Transverse colon (tissue), 4 donors: ENCODE measurements at places on chromosomes 2 and 18. TPM values are rescaled to one million over a fixed set of nuclear protein-coding genes. Genes with fewer than 3 reads are reported as not detected.

GRCh38 chr18:28039691-28040090, 137.2 kb downstream of the CDH2 start:
- no peak for DNase-seq

CCDC178 gene
- total RNA-seq, result 131 TPM

DNA sequence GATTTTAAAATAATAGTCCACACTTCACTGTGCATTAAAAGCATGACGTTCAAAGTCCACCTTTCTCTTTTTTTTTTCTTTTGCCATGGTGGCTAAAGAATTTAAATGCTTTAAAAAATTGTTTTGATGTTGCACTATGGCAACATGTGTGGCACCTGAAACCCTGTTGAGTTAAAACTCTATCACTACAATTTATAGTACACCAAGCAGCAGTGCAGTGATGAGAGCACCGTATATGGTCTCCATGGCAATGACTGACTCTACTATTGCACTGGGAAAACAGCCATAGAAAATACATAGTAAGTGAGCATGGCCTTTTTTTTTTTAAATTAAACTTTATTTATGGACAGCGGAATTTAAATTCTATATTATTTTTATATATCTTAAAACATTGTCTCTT, 298.8 kb downstream of the FIGN start:
- no peak for DNase-seq

- no peak for DNase-seq
These were observed 85.9 kb upstream of the CCBE1 start for GRCh38 chr18:59783138-59783537.

DNA sequence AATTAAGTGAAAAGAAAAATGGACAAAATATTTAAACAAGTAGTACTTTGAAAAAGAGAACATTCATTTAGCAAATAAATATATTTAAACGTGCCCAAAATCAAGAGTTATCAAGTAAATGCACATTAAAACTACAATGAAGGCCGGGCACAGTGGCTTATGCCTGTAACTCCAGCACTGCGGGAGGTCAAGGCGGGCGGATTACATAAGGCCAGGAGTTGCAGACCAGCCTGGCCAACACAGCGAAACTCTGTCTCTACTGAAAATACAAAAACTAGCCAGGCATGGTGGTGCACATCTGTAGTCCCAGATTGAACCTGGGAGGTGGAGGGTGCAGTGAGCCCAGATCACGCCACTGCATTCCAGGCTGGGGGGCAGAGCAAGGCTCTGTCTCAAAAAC, 9.8 kb downstream of the STAM2 start:
- no peak for DNase-seq

DNA sequence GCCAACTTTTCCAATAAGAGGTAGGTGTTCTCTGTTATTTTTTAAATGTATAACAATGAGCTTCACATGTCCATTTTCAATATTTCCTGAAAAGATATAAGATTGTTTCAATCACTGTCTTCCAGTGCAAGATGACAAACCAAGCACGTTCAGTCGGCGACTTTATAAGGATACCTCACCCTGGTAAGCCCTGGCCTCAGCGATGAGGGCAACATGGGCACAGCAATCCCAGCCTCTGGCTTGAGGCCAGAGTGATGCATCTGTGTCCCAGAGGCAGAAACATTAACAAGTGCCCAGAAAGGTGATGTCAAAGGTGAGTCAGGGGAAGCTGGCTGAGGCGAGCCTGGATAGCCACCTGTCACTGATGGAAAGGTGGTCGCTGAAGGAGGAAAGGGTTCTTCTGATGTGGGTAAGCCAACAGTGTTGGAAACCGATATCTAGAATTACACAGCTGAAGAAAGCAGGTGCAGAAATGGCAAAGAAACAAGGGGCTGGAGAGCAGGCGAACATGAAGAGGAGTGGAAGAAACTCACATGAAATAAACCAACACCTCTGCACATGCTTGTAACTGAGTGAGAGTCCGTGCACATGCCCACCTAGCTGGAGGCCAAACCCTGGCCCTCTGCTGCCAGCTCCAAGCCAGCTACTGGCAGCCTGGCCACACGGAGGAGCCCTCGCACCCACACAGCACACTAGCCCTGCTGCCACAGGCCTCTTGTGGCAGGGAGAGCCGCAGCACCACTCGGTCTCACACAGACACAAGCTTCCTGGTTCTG, 65.5 kb downstream of the FBXO15 start:
- DNase-seq, result peak; percentile 66

DNA sequence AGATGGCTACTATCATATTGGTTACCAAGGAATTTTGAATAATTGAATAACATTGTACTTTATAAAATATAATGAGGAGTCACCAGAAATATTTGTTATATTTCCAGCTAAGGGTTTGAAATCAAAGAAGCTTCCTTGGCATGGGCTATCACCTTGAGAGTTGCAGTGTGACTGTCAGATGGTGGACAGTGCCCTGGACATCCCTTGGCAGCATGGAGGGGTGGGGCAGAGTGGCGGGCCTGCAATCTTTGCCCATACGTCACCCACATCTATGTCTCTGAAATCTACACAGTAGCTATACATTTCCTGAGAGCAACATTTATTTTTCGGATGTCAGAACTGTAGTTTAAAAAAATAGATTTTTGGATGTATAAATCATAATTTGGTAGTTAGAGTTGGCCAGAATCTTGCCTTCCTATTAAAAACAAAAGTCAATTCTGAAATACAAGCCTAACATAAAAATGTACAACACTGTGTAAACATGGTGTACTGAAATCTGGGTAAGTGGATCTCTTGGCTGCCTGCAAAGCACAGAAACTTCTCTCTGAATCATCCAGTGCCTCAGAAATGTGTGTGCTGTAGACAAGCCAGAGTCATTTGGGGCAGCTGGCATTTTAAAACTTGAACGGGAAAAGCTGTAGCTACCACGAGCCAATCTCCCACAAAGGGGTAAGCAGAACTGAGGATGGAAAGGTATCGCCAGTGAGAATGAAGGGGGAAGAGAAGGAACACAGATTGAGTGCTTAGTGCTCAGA, 124.2 kb upstream of the ARHGAP28 start:
- DNase-seq, result no peak

UGT1A5 gene
- 18.3 TPM for total RNA-seq

GRCh38 chr2:202286595-202286994, 21.0 kb downstream of the NOP58 start:
- no peak for DNase-seq

KCNG2 gene
- 0.41 TPM for total RNA-seq

DNA sequence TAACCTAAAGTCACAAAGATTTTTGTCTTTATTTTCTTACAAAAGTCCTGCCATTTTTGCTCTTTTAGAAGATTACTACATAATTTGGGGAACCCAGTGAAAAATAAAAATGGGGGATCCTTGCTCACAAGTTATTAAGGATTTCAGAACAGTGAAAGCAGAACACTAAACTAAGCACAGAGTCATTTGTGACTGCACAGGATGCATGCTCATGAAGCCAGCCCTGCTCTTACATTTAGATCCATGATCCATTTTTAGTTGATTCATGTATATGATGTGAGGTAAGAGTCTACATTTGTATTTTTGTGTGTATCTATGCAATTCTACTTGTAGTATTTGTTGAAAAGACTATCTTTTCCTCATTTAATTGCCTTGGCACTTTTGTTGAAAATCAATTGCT, 21.8 kb downstream of the SP140L start:
- no peak for DNase-seq

DNA sequence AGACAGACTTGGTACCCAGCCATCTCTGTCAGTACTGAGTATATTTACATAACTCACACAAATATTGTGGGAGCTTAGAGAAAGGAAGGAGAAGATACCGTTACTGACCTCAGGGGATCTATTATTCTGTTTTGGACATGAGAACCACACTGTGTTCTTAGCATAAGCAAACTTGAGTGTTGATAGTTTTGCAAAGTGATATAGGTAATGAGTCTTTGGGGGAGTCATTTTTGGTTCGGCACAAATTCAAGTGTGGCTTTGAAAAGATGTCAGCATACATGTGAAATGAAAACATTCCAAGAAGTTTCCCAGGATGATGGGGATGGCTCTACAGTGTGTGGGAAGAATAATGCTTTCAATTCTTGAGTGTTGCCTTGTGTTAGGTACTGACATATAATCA, 24.1 kb downstream of the SMARCAL1 start:
- DNase-seq, result no peak

DNA sequence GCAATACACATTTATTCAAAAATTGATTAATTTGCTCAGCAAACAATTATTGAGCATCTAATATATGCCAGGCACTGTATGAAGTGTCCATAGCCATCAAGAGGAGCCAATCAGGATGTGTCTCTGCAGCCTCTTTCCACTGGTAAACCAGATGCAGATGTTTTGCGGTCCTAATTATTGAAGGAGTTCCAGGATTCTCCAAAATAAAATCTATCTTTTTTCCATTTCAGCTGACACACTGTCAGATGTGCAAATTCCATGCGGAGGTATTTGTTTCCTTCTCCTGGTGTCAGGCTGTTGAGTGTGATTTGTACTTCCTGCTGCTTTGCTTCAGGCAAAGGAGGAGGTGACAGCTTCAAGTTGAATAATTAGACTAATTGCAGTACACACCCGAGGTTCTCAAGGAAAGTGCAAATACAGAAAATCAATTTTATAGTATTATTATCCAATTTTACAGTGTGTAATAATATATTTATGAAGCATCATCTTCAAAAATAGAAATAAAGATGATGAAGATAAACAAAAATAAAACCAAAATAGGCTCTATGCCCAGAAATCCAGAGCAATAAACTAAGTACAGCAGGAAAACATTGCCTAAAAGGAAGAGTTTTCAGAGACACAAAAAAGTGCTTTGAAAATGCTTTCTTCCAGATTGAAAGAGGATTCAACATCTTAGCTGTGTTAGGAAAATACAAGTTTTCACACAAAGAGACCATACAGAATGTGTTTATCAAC, 1352.9 kb upstream of the CHAC2 start:
- no peak for DNase-seq

- DNase-seq, result no peak
These were observed 94.4 kb upstream of the MSH6 start for GRCh38 chr2:47688561-47688960.

DNA sequence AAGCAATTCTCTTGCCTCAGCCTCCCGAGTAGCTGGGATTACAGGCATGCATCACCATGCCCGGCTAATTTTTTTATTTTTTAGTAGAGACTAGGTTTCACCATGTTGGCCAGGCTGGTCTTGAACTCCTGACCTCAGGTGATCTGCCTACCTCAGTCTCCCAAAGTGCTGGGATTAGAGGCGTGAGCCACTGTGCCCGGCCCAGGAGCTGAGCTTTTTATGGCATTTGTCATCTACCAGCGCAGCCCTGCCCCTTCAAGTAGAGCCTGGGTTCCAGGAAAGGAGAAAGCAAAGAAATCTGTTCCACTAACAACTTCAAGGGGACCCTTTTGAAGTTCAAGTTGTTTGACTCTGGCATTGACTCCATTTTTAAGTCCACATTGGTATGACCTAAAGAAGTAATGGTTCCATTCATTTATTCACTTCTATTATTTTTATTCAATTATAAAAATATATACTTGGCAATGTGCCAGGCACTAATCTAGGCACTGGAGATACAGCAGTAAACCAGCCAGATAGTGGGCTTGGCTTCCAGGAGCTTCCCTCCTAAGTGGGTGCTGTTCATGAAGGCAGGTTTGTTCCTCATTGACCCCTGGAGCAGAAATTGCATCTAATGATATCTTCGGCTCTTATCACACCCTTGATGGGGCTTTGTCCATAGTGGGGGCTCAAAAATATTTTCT, 8.0 kb upstream of the SFTPB start:
- no peak for DNase-seq

CCDC138 gene
- total RNA-seq, result 5.5 TPM

DHRS9 gene
- total RNA-seq, result 189 TPM

GRCh38 chr2:16475586-16475985, 190.0 kb downstream of the CYRIA start:
- DNase-seq, result no peak

DNA sequence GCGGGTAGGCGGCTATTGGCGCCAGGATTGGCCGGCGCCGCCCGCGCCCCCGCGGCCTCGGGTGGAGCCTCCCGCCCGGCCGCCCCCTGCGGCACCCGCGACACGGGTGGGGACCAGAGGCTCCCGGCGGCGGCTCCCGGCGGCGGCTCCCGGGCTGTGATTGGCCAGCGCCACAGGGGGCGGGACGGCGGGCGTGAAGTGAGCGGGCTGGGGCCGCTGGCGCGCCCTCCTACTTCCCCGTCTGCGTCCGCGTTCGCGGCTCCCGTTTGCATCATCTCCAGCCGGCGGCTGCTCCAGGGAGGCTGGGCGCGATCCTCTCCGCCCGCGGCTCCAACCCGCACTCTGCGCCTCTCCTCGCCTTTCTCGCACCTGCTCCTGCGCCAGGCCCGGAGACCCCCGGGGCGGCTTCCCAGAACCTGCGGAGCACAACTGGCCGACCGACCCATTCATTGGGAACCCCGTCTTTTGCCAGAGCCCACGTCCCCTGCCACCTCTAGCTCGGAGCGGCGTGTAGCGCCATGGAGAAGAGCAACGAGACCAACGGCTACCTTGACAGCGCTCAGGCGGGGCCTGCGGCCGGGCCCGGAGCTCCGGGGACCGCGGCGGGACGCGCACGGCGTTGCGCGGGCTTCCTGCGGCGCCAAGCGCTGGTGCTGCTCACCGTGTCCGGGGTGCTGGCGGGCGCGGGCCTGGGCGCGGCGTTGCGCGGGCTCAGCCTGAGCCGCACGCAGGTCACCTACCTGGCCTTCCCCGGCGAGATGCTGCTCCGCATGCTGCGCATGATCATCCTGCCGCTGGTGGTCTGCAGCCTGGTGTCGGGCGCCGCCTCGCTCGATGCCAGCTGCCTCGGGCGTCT, at the start of gene SLC1A4:
Gene SLC1A4 (plus strand): TSS at position 274 of the 856 bp plus-strand sequence. CDS start 245 bp downstream, at position 519.
- DNase-seq, result peak; percentile 93

GRCh38 chr2:140654565-140654964, 1476.3 kb downstream of the LRP1B start:
- no peak for DNase-seq

CD8B gene
- not detected for total RNA-seq

- DNase-seq, result no peak
These were observed 17.0 kb upstream of the CYTIP start for GRCh38 chr2:157460897-157461296.

- DNase-seq, result no peak
These were observed 422.2 kb downstream of the SETBP1 start for GRCh38 chr18:45102863-45103262.

DNA sequence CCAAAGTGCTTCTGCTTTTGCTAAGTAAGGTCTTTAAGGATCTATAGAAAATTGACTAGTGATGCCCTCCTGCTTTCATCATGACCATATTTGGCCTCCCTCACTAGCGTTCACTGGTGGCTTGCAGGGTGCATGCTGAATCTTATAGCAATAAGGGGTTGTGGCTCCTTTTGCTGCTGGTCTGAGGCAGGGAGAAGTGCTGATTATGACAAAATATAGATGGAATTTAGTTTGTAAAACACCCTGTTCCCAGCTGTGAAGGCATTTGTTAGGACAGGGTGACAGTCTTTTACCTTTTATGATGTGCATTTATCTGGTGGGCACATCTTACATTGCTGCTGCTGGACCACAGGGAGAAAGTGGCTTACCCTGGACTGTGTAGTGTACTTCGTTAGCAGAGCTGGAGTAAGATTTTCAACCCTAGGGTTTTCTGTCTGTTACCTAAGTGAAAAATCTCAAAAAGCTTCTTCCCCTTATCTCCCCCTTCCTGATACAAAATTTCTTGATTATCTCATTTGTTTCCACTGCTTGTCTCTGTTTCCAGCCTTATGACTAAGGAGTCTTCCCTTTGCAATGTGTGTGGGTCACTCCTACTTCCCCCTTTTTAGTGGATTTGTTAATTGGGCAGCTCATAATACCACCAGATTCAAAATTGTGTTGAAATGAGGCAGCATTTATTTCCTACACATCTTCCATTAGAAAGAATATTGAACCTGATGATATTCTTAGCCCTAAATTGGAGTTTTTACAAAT, 21.2 kb upstream of the RPL37A start:
- no peak for DNase-seq

ZNF396 gene
- total RNA-seq, result 3.3 TPM

COL5A2 gene
- total RNA-seq, result 62.8 TPM
